ENCODE measurements at places on chromosomes 1 and 21. TPM values are rescaled to one million over a fixed set of nuclear protein-coding genes. Genes with fewer than 3 reads are reported as not detected.

- peak; percentile 85 for DNase-seq
Measured at GRCh38 chr1:32400876-32401631, 6.8 kb upstream of the BSDC1 start.

DNA sequence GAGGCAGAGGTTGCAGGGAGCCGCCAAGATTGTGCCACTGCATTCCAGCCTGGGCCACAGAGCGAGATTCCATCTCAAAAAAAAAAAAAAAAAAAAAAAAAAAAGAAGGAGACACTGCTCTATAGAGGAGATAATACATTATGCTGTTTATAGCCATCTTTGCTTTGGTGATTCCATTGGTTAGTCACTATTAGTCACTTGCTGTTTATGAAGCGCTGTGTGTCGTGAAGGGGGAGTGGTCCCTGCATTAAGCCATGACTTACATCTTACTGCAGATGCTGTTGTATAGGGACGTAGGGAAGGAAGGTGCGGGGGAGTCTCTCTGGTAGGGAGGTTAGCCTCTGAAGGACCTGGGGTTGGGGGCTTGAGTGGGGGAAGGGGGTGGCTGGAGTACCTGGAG is 48.3 kb downstream of the HUNK start:
- no peak for DNase-seq

TFF3 gene
- total RNA-seq, result not detected

GRCh38 chr1:232274236-232274855 is 355.6 kb downstream of the SIPA1L2 start:
- DNase-seq, result no peak

HFM1 gene
- 7.1 TPM for total RNA-seq

DNA sequence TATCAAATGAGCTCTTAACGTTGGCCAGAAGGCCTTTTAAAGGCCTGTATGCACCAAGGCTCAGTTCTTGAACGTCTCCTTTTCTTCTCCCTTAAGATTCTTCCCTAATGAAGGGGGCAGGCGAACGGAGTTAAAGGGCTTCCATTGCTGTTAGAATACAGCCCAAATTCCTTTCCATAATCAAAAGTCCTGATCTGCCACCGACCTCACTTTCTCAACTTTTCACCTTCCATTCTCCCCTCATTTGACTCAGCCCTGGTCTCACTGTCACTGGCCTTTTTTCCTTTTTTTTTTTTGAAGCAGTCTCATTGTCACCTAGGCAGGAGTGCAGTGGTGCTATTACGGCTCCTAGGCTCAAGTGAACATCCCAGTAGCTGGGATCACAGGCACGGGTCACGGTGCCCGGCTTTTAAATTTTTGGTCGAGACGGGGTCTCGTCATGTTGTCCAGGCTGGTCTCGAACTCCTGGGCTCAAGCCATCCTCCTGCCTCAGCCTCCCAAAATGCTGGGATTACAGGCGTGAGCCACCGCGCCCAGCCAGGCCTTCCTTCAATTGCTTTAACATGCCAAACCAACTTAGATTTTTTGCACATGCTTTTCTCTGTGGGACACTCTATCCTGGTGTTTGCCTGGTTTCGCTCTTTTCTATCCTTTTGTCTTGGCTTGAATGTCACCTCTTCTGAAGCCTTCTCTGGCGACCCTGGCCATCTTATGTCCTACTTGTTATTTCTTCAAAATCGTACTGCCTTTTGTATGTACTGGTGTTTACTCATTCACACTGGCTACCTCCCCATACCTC is 612 bp upstream of the CMPK1 start:
- DNase-seq, result no peak

DNA sequence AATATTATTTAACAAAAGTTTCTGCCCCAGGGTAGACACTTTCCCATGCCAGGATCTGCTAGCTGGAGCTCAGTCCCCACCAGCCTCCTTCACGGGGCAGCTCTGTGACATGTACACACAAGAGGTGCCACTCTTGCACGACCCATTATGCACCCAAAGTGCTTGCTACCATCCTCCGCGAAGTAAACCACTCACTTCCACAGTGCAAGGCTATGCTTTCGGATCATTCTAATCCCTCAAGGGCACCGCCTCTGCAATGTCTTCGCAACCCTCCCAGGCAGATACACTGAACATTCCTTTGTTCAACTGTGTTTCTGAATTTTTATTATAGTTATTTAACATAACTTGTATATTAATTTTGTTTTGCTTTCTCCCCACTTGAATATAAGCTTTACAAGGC is 303.8 kb downstream of the VAV3 start:
- DNase-seq, result no peak

DNA sequence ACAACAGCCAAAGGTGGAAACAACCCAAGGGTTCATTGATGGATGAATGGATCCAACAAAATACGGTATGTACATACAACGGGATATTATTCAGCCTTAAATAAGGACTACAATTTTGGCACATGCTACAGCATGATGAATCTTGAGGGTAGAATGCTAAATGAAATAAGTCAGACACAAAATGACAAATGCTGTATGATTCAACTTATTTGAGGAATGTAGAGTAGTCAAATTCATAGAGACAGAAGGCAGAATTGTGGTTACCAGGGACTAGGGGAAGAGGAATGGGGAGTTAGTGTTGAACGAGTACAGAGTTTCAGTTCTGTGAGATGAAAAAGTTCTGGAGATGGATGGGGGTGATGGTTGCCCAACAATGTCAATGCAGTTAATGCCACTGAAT is 118.0 kb upstream of the PAXBP1 start:
- DNase-seq, result no peak

KDF1 gene
- not detected for total RNA-seq

VANGL1 gene
- 5.4 TPM for total RNA-seq

CTSK gene
- 4.6 TPM for total RNA-seq

GRCh38 chr1:76581712-76582111 is 285.6 kb upstream of the ST6GALNAC5 start:
- no peak for DNase-seq

DNA sequence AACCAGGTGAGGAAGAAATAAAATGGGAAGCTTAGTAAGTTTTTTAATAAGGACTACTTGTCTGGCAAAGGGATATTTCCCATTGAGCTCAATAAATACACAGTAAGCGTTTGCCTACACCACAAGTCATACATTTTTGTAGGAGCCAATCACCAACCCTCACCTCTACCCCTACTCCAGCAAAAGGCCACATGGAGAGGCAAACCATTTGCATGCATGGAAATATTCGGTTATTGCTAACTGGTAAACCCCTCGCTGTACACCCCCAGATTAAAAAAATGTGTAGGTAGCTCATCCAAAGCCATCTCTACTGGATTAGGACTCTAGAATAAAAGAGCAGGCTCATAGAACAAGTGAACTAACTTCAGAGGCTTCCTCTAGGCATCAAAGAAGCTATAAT is 21.1 kb downstream of the PDPN start:
- DNase-seq, result no peak

DNA sequence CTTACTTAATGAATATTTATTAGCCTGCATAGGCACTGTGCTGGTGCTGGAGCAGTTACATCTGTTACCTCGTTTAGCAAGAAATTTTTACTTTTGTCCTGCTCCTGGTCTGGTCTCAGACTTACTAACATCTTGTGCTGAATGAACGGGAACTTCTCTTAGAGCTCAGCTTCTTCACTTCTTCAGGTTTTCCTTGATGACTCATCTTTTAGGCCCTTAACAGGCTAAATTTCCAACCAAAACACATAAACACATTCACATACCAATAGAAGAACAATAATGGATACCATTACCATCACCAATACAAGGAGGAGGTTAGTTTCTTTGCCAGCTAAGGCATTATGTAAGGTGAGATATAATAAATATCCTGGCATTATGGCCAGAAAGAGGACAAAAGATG is 68.9 kb downstream of the IFI44 start:
- DNase-seq, result no peak

ANKRD45 gene
- 3.2 TPM for total RNA-seq

KRTAP10-4 gene
- total RNA-seq, result not detected

Data from neural crest cell (in vitro differentiated cells).